EL (cell line): ENCODE measurements at places on chromosomes 1 and 21.

- peak; percentile 87 for DNase-seq
Observed at GRCh38 chr1:179169616-179170467, 59.6 kb downstream of the ABL2 start.

GRCh38 chr1:110249256-110249655 is 39.1 kb downstream of the KCNC4 start:
- DNase-seq: no peak

- DNase-seq: no peak
Observed at GRCh38 chr1:212367474-212368072, 47.1 kb downstream of the PACC1 start.

GRCh38 chr1:47175227-47175934 is 14.5 kb downstream of the PDZK1IP1 start:
- peak; percentile 63 for DNase-seq

DNA sequence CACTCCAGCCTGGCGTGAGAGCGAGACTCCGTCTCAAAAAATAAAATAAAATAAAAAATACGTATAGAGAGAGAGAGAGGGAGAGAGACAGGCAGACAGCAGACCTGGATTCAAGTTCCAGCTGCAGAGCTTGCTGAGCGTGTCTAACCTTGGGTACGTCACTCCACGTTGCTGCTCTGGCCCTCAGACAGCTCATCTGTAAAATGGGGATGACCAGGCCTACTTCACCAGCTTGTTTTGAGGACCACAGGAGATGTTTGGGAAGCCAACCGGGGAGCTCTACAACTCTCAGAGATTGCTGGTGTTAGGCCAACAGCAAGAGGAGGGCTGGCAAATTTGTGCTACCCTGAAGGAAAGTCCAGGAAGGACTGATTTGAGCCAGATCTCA is 499 bp upstream of the TRAF5 start:
- no peak for DNase-seq

GRCh38 chr21:34968414-34969333 is 80.4 kb downstream of the RUNX1 start:
- DNase-seq: no peak
